HFFc6 (cell line): ENCODE measurements at places on chromosomes 5 and 9. TPM values are rescaled to one million over a fixed set of nuclear protein-coding genes. Genes with fewer than 3 reads are reported as not detected.
A peak's percentile ranks its signal among the peaks of the same experiment; 100 is the strongest.

- no peak for DNase-seq
These were observed 20.1 kb upstream of the HSPA9 start for GRCh38 chr5:138595180-138595795.

DNA sequence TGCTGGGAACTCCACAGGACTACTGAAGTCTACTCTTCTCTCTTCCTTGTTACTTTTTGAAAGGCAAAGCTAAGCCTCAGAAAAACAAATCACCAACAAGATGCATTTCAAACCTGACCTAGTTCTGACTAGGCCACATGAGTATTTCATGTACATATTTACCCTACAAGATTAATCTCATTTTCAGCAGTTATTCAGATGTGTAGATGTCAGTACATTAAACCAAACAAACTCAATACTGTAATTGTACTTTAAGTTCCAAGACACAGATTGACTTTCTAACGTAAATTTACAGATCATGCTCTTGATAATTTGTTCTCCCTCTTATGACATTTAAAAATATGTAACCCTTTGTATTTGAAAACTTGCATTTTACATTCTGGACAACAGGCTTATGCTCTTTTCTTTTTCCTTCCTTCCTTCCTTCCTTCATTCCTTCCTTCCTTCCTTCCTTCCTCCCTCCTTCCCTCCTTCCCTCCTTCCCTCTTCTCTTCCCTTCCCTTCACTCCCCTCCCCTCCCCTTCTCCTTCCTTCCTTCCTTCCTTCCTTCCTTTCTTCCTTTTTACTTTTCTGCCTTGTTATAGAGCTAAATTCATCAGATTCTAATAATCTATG, 1653.4 kb downstream of the EFNA5 start:
- DNase-seq: no peak

EFNA5 gene
- not detected in 3 replicates for total RNA-seq

- peak; percentile 90 for DNase-seq
These were observed 334.7 kb downstream of the FBXL7 start for GRCh38 chr5:15834596-15835245.

PALM2AKAP2 gene
- 20.1 to 36.9 TPM (median 32.7 TPM) in 3 replicates for total RNA-seq

ZFP2 gene
- 0.08 to 0.11 TPM in 2 of 3 replicates, not detected in the other for total RNA-seq

DNA sequence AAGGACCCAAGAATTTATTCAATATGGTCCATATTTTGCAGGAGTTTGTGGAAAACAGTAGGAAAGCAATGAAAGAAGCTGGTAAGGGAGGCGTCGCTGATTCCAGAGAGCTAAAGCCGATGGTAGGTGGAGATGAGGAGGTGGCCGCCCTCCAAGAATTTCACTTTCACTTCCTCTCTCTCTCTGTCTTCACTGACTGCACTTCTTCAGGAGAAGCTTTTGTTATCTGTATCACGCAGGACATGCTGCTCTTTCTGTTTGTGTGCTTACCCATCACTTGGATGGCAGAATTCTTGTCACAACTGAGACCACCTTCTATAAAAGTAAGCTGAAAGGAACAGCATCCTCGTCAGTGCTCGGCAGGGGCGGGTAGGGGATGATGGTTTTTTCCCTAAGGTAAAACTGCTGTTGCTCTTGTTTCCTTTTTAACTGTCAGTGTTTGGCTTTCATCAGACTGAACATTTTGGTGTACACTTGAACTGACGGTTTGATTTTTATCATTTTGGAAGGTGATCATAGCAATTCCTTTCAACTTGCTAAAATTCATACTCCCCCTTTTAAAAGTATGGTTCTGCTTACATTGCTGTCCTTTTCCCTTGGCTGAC, 62.4 kb upstream of the FSD1L start:
- no peak for DNase-seq
